OCI-LY7 (cell line): ENCODE measurements at places on chromosomes 7 and 10. TPM values are rescaled to one million over a fixed set of nuclear protein-coding genes. Genes with fewer than 3 reads are reported as not detected.

Gene AP5Z1
- 32.1 and 32.8 TPM in 2 replicates for total RNA-seq

Gene PRPS1L1
- total RNA-seq: not detected in 2 replicates

Gene VKORC1L1
- 31.9 and 32.5 TPM in 2 replicates for total RNA-seq

Gene SH2D4B
- total RNA-seq: not detected in 2 replicates

Gene TBC1D12
- total RNA-seq: 1.9 and 2.2 TPM in 2 replicates
